ENCODE measurements at places on chromosomes 2 and 18.
A peak's percentile ranks its signal among the peaks of the same experiment; 100 is the strongest.

GRCh38 chr18:63254716-63255399, 64.7 kb downstream of the BCL2 start:
- no peak for DNase-seq

GRCh38 chr18:46362533-46362932, 258.3 kb downstream of the HAUS1 start:
- DNase-seq = no peak

DNA sequence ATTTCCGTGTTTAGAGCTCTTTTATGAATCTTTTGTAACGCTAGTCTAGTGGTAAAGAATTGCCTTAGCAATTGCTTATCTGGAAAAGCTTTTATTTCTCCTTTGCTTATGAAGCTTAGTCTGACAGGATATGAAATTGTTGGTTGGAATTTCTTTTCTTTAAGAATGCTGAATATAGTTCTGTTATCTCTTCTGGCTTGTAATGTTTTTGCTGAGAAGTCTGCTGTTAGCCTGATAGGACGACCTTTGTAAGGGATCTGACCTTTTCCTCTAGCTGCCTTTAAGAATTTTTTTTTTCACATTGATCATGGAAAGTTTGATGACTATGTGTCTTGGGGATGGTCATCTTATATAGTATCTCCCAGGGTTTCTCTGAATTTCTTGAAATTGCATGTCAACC, 101.1 kb downstream of the TRABD2A start:
- DNase-seq = no peak

GRCh38 chr2:40371525-40372282, 80.2 kb downstream of the SLC8A1 start:
- DNase-seq = no peak

DNA sequence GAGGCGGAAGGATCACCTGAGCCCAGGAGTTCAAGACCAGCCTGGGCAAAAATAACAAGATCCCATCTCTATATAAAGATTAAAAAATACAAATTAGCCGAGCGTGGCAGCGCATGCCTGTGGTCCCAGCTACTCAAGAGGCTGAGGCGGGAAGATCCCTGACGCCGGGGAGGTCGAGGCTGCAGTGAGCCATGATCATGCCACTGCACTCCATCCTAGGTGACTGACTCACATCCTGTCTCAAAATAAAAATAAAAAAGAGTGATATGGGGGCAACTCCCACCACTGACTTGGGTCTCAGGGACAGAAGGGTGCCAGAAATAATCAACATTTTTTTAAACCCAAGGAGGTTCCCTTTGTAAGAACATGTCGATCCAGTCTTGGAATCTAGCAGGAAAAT, 37.6 kb downstream of the ZNF516 start:
- no peak for DNase-seq

DNA sequence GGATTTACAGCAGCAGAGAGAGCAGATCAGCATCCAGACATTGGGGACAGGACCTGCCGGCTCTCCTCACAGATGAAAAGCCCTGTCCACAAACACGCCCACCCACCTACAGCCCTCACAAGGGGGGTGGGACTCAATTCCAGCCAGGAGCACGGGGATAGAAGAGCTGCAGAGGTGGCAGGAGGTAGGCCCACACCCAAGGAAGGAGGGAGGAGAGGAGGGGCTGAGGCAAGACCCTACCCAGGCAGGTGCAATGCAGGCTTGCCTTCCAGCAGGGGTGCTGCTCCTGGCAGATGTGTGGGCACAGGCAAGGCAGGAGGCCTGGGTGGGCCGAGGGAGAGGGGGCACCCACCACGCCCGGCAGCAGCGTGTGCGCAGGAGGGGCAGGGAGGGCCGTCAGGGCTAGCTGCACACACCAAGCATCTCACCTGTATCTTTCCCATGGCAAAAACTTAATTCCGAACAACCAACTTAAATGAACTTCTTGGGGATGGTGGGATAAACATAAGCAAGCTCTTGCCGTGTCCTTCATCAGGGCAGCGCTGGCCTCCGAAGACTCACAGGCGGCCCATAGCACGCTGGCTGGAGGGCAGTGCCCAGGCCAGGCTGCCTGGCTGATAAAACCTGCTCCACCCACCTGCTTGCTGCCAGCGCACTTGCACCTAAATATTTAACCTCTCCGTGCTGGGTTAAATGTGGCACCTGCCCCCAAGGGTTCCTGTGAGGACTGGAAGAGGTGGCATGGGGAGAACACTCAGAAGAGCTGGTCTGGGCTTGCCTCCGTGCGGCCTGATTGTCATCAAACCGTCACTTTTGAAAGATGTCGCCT, 219.5 kb downstream of the HDAC4 start:
- DNase-seq = no peak

GRCh38 chr2:239154971-239155805, 245.6 kb downstream of the HDAC4 start:
- no peak for DNase-seq

- no peak for DNase-seq
Observed at GRCh38 chr18:74397572-74397971, 59.5 kb downstream of the DIPK1C start.

GRCh38 chr2:35891936-35892335, 463.6 kb upstream of the CRIM1 start:
- DNase-seq = peak; percentile 7

DNA sequence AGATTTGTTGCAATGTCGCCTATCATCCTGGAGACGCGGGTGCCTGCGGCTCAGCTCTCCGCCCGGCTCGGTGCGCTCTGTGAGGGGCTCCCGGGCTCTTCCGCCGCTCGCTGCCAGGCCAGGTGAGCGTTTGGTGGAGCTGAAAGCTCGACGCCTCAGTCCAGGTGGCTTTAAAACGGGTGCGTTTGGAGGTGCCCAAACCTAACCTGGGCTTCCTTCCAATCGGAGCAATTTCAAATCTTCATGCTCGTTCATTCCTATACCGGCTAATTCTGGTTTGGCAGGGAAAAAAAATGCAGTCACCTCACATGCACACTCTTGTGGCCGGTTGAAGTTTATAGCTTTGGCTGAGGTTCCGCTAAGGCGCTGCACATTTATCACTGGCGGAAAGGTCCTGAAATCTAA, at the start of gene SLC16A14:
Gene SLC16A14 (minus strand): TSS at position 274 of the 405 bp plus-strand sequence. CDS start 9,572 bp downstream, outside the sequence.
- DNase-seq = peak; percentile 4

- no peak for DNase-seq
Observed at GRCh38 chr2:234977228-234977679, 25.4 kb downstream of the SH3BP4 start.

- peak; percentile 81 for DNase-seq
Observed at GRCh38 chr18:13376298-13376840, 157.8 kb downstream of the LDLRAD4 start.

GRCh38 chr2:102841107-102841840, 79.4 kb downstream of the TMEM182 start:
- no peak for DNase-seq

- peak; percentile 19 for DNase-seq
Observed at GRCh38 chr2:219497495-219498279, 1.0 kb upstream of the GMPPA start.

GRCh38 chr18:43061816-43062215, 53.7 kb downstream of the RIT2 start:
- DNase-seq = no peak

DNA sequence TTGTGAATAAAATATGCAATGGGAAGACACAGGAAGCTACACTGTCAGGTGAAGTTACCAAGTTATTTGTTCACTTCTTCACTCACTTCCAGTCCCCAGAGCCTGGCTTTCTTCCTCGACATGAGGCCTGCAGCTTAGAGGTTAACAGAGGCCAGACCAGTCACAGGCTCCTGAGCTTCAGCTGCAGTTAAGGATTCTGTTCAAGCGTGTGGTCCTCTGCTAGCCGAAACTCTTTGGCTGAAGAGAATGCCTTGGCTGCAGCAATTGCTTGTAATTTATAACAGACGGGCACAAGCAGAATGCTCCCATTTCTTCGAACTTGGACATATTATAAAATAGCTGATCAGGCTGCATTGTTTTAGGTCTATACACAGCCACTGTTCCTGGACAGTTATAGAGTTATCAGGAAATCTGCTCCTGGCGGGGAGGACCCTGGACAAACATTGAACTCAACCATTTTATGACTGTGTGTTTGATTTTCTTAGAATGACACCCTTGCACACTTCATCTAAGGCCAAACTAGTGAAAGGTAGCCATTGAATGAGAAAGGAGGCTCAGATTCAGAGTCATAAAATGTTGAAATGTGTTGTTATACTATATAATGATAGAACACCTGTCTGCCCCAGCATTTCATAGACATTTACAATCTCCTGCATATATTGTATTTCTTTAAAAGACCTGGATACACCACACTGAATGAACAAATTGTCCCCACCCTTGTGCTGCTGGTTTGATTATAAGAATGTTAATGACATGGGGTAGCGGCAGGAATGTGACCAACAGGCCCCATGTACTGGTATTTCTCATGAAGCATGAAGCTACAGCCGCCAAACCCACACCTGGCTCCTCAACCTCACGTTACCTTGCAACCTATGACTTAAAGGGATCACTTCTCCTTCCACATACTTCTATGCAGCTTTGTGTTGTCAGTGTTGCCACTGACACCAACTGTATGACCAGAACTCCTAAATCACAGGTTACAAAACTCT, 153.6 kb downstream of the TDRD15 start:
- no peak for DNase-seq

- no peak for DNase-seq
Observed at GRCh38 chr2:56801214-56801613, 617.4 kb downstream of the CCDC85A start.

- no peak for DNase-seq
Observed at GRCh38 chr18:23136326-23137096, 1.2 kb downstream of the CABLES1 start.

DNA sequence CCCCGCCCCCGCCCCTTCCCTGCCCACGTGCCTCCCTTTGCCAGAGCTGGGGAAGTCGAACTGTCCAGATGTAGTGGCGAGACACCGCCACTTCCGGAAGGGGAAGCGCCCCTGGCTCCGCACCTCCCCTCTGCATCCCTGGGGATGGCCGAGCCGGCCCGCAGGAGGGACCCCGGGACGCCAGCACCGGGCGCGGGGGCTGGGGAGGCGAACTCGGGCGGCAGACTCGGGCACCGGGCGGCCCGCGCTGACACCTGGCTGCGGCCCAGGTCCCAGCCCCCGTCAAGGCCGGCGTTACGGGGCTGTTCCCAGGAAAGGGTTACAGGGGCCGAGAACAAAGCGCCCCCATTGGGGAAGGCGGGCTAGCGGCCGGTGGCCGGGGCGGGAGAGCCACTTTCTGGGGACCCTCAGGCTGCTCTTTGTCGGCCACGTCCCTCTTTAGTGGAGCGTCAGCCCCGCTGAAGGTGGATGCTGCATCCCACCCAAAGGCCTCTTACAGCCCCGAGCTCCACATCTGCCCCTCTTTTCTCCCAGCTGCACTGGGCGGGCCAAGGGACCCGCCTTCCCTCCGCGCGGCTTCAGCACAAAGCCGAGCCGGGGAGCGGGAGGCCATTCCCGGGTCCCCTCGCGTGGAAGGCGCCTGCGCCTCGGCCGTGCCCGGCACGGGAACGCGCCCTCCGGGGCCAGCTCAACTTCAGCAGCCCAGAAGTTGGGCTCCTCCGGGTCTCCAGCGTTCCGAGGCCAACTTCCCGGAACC, 1.3 kb downstream of the SDC1 start:
- no peak for DNase-seq

DNA sequence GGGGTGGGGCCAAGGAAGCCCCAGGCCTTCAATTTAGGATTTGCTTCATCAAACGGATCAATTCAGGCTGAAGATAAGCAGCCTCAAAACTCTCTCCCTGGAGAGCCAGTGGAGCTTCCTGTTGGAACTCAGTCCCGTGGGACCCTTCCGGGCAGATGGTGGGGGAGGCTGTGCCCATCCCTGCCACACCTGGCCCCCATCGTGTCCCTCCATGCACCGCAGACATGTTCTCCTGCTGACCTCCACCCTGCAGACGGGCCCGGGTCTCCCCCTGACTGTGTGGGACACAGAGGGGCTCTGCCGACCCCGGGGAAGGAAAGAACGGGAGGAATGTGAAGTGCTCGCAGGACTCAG, 144.2 kb downstream of the TPO start:
- no peak for DNase-seq

DNA sequence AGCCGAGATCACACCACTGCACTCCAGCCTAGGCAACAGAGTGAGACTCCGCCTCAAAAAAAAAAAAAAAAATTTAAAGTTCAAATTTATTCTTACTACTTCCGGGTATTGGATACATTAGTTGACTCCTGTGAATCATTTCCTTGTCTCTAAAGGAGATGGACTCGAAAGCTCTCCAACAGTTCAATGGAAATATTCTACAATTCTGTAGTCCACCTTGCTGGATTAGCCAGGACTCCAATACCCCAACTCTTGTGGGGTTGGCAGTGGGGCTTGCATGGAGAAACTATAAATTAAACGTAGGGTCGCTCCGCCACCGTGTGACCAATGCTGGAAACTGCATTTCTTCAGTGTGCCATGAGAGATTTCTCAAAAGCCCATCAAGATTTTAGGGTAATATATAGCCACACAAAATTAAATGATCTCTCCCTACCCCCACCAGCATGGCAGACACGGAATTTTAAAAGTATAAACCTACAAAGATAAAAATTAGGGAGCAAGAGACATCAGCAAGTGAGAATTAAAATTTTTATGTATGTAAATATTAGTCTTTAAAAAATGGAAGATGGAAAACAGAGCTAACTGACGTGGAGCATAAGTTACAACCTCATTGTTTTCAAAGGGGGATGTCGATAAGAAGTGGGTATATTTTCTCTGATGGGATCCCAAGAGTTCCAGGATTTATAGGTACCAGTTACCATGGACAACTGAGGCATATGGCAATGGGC, 27.8 kb upstream of the GAREM2 start:
- DNase-seq = peak; percentile 42

DNA sequence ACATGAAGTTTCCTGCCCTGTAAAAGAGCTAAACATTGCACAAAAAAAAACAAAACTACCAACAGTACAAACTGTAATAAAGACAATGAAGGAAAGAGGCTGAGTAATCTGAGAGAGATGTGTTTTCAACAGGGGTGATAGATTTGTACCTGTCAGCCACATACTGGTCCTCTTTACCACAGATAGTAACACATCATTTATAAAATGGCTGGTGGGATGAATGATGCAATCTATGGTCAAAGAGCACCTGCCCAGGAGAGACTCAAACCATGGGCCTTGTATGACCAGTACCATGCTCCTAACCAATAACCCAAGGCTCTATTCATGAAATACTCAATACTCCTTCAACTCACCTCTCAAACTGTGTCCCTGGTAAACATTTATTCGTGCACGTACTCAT, 4.5 kb downstream of the SUCLG1 start:
- no peak for DNase-seq

DNA sequence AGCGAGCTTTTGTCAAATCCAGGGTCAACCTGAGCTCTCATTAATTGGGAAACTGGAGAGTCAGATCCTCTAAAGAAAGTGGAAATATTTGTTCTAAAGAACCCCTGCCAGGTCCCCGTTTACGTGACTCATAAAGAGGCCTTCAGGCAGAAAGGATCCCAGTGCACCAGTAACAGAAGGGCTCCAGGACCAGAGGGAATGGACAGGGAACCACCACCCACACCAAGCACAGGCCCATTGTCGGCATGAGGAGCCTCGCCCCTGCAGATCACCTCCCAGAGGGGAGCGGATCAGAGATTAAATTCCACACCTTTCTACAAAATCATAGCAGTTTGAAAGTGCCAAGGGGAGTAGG, 16.4 kb upstream of the C1QL2 start:
- no peak for DNase-seq

DNA sequence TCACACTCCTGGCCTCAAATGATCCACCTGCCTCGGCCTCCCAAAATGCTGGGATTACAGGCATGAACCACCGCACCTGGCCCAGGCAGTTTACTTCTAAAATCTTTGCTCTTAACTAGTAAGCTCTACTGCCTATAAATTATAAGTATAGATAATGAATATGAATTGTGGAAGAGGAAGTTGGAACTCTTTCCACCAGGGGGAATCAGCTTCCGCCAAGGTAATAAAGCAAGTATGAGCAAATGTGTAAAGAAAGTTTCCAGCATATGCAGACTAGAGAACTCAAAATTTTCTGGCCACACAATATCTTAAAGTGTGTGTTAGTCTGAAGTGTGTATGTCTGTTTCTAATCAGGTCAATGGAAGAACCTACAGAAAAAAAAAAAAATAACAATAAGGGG, 68.1 kb downstream of the RMDN2 start:
- no peak for DNase-seq

Data from CD4-positive, alpha-beta T cell (primary cell).